ENCODE measurements at places on chromosomes 12 and 14.

DNA sequence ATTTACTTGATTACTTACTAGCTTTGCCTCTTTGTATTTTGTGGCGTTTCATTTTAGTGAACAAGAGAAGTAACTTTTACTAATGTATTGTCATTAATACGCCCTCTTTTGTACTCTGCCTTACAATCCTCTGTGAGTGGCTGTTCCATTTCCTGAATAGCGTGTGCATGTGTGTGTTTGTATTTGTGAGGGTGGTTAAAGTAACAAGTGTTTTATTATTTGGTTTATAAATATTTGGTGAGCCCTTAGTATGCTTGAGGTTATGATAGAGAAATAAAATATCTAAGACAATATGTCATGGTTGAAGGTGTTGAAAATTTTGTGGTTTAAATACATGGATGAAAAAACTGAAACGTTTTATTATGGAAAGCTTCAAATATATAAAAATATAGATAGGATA is 71.7 kb upstream of the REP15 start:
- DNase-seq, result no peak

GRCh38 chr14:69059658-69060623 is 80.8 kb upstream of the ACTN1 start:
- no peak for DNase-seq

- DNase-seq, result no peak
These were observed 444.4 kb upstream of the ATP2B1 start for GRCh38 chr12:90152897-90153624.

DNA sequence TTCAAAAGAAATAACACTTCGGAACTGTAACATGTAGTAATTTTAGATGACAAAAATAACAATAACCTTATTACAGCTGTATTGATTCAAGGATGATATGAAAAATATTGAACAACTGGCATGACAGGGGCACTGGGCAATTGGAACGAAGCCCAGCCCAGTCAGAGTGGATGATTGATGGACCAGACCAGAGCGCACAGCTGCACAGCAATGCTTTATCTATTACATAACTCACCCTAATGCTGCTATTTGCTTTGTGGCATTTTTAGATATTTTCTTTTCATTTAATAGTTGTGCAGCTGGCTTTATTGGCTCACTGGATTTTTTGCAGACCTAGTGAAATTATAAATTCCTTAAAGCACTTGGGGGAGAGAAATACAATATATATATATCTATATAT is 26.9 kb upstream of the FERMT2 start:
- DNase-seq, result no peak

- no peak for DNase-seq
These were observed 43.4 kb downstream of the CRADD start for GRCh38 chr12:93720559-93720958.

GRCh38 chr12:52813885-52814709 is at the start of gene KRT4:
TSS of gene KRT4 (minus strand) at chr12:52814116. CDS start at chr12:52814058, 58 bp downstream.
- DNase-seq, result peak; percentile 75

GRCh38 chr12:68263366-68263765 is 10.0 kb upstream of the IL22 start:
- DNase-seq, result no peak

DNA sequence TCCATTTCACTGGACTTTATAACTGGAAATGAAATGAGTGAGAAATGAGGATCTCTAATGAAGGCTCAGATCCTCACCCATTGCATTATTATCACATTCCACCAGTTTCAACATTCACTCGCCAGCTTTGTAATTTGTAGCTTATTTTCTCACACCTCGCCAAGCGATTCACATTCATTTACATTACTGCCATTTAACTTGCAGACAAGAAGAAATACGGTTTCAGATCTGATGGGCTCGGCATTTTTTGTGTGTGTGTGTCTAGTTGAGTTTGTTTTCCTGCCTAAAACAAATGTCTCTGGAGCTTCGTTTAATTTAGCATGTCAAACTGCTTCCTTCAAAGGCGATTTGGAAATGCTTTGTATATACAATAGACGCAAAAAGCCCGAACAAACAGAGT is 132.2 kb downstream of the FLRT2 start:
- DNase-seq, result no peak

- DNase-seq, result no peak
These were observed 166.6 kb downstream of the KITLG start for GRCh38 chr12:88413646-88414045.

- DNase-seq, result no peak
These were observed 124.2 kb downstream of the SRGAP1 start for GRCh38 chr12:63968673-63969072.

- no peak for DNase-seq
These were observed 198.3 kb upstream of the OTX2 start for GRCh38 chr14:57008534-57008933.

DNA sequence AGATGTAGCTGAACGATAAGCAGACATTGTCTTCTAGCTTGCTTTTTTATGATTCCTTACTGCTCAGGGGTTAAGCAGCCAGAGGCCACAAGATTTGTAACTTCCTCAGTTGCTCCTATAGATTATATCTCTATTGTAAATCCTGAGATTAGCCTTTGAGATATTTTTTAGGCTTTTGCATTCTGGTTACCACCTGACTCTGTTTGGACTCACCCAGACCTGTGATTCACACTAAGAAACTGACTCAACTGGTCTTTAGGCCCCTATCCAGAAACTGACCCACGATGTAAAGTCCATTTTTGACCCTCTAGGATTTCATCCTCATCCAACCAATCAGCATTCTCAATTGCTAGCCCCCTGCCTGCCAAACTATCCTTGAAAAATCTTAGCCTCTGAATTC is 194.4 kb downstream of the RASSF9 start:
- no peak for DNase-seq

DNA sequence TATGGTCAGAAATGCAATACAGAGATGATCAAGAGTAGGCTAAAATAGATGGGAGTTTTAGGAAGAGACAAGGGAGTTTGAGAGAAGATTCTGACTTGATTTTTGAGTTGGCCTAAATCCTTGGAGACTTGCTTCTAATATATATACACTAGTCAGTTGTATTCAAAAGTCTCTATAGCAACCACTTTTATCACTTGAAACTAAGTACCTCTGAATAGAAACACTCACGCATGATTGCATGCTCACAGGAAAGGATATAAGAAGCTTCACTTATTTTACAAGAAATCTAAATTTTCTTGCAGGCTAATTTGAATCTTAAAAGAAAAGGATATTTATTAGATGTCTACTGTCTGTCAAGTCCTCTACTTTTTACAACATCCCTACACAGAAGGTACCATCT is 316.8 kb downstream of the SNAPC1 start:
- no peak for DNase-seq

- DNase-seq, result no peak
These were observed 13.7 kb downstream of the SUPT16H start for GRCh38 chr14:21369949-21370679.

GRCh38 chr14:59582161-59582560 is 5.5 kb upstream of the CCDC175 start:
- no peak for DNase-seq

GRCh38 chr12:9864913-9865675 is 4.1 kb downstream of the CLEC2B start:
- no peak for DNase-seq

DNA sequence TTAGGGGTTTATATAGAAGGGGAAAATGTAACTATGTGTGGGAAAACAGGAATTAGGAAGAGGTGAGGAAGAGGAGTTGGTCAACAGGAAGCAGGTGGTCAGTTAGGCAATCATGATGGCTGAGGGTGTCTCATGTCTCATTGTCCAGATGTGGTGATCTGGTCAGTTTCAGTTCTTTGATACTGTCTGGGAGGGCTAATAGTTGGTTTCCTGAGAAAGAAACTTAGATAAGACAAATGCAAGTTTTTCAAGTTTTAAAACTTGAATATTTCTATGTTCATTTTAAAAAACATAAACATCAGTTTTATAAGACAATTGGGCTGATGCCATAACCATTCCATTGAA is 1121.8 kb upstream of the USP15 start:
- no peak for DNase-seq

GRCh38 chr14:99574099-99574880 is 29.7 kb downstream of the CCDC85C start:
- DNase-seq, result no peak

GRCh38 chr14:101232340-101233020 is 328.8 kb upstream of the DIO3 start:
- DNase-seq, result no peak

GRCh38 chr12:1933342-1934051 is 15.0 kb upstream of the CACNA2D4 start:
- no peak for DNase-seq

DNA sequence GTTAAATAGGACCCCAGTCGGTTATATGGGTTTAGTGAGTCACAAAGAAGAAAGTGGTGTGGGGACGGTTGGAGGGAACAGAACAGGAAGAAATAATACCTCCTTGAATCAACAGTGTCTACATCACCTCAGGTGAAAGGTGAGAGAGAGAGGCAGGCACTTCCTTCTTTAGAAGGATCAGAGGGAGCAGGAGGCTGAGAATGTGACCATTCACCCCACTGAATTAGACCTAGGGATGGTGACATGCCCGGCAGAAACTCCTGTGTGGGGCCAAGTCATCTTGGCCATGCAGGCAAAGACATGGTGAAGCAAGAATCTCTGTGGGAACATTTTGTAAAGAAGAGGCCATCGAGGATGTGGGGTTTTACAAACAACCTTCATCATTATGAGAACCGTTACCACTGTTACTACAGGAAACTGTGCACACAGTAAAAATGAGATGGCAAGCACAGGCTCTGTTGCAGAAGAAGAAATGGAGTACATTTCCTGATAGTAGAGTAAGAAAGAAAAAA is 1196.9 kb downstream of the VRK1 start:
- DNase-seq, result no peak

DNA sequence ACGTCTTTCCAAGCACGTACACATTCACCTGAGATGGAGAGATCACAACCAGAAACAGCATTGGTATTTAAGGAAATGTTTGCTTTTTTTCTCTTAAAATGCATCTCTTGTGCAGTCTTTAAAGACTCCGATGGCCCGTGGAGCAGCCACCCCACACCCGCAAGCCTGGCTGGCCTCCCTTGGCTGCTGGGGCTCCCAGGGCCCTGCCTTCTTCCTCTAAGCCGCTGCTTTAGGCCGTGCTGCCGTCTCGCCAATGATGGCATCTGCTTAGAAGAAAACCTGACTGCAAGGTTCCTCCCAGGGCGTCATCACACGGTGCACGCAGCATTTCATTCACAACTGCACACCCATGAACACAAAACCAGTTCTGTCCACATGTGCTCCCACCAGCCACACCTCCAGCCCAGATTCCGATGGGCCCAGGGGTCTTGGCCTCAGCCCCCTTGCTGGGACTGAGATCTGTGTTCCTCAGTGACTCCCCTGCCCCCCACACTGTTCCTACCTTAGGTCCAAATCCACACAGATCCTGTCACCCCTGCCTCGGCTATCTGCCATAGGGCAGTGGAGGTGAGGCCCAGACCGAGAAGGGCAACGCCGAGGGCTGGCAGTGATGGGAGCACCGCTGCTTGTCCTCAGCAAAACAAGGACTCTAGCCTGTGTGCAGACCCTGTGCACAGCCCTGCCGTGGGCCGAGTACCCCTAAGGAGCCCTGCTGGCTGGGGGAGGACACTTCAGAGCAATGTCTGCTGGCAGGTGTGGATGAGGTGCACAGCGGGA is 4.4 kb downstream of the BTBD6 start:
- DNase-seq, result no peak

DNA sequence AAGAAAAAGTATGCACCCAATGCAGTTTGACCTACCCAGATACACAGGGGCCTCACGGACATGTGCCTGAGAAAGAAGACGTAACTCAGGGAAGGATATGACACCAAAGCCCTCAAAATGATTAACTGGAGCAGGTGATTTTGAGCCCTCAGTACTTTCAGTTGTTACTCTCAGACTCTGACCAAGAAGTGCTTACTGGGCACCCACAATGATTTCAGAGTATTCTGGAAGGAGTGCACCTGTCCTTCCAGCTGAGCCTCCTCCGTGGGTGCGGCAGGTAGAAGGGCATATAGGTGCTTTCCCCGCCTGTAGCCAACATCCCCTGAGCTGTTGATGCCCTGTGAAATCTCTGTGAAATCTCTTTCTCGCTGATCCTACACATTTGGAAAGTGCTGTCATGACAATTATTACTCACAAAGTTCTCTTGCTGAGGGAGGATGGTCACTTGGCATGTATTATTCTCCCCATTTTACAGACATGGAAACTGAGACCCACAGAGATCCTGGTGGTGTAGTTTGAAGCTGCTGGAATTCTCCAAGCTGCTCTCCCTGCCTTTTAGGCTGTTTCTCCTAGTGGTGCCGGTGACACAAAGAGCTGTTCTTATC is 154.3 kb upstream of the CCND2 start:
- DNase-seq, result no peak

- DNase-seq, result peak; percentile 61
These were observed at the start of gene CLIP1 for GRCh38 chr12:122421821-122422729. TSS of gene CLIP1 (minus strand) at chr12:122422669. CDS start at chr12:122380452, 42,217 bp downstream.

DNA sequence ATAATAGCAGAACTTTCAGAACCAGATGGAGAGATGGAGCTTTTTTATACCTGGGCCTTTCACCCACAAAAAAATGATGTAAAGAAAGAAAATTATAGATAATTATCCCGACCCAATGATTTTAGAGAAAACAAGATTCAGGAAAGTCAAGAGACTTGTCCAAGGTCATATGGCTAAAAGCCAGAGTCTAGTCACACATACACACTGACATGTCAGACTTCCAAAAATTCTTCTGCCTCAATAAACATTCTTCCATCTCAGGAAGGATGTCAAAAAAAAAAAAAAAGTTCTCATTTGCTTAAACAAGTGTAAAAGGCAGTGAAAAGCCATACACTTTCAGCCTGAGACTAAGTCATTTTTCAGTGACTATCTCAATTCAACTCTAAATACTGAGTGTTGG is 116.0 kb downstream of the PRICKLE1 start:
- no peak for DNase-seq

GRCh38 chr12:3218228-3219171 is 141.3 kb downstream of the TSPAN9 start:
- DNase-seq, result peak; percentile 42

- DNase-seq, result no peak
These were observed 72.9 kb downstream of the CDK17 start for GRCh38 chr12:96327346-96327745.

GRCh38 chr12:54692353-54692752 is 44.2 kb upstream of the DCD start:
- no peak for DNase-seq

- DNase-seq, result peak; percentile 72
These were observed 612 bp upstream of the FOXN3 start for GRCh38 chr14:89417465-89418225.

DNA sequence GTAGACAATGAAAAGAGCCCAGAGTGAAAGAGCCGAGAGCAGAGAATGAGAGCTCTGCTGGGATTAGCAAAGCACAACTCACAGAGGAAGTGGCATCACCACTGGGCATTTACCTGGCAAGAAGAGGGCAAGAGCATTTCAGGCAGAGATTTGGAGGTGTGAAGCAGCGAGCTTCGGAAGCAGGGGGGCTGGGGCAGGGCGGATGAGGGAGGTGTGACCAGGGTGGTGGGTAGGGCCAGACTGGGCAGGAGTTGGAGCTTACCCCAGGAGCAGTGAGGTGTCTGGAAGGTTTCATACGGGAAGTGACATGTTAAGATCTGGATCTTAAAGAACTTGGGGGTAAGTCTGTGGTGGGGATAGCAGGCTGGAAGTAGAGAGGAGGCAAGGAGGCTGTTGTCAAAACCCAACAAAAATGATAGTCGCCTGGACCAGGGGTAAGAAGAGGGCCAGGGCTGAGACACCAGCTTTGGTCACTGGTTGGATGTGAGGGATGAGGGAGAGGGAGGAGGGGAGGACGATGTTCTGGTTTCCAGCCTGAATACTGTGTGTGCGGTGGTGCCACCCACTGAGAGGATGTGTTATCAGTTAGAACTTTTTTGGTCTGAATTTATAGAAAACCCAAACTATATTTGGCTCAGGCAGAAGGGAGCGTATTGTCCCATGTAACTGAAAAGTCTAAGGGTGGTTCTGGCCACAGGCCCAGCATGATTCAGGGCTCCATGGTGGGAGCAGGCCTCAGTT is 5.2 kb downstream of the SMIM41 start:
- DNase-seq, result no peak
